ENCODE measurements at places on chromosomes 3 and 15. TPM values are rescaled to one million over a fixed set of nuclear protein-coding genes. Genes with fewer than 3 reads are reported as not detected.

- DNase-seq: peak; percentile 15
Observed at GRCh38 chr3:194287374-194287773, 63.8 kb downstream of the CPN2 start.

DNA sequence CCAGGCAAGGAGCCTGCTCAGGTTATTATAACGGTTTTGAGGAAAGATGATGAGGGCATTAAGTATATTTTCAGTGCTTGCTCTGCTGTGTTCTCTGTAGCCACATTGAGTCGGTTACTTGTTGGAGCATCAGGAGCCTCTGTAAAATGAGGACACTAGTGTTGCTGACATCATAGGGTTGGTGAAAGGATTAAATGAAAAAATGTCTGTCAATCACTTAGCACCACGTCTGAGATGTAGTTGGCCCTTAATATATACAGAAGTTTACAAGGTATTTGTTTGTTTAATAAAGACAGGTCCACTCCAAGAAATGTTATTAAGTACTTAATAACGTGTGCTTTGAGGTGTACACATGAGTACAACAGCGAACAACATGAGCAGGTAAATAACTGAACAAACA, 735 bp upstream of the SLC25A26 start:
- no peak for DNase-seq

GRCh38 chr15:101533371-101534140, 44.0 kb upstream of the PCSK6 start:
- DNase-seq: no peak

DNA sequence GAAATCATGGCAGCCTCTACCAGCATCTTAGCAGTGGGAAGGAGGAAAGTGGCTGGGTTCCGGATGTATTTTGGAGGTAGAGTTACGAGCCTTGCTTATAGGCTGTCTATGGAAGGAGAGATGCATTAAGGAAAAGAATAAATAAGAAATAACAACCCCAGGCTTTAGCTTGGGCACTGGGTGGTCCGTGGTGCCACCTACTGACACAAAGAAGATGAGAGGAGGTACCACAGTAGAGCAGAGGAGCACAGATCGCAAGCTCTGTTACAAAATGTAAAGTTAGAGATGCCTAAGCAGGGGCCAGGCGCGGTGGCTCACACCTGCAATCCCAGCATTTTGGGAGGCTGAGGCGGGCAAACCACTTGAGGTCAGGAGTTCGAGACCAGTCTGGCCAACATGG, 74.8 kb downstream of the TMEM39A start:
- DNase-seq: no peak

- no peak for DNase-seq
Observed at GRCh38 chr3:63538919-63539318, 113.6 kb upstream of the SNTN start.

GOLGA8O gene
- total RNA-seq: 0.39 TPM

CTXN2 gene
- total RNA-seq: not detected

- no peak for DNase-seq
Observed at GRCh38 chr3:171056528-171056927, 30.0 kb upstream of the SLC2A2 start.

KLHL6 gene
- total RNA-seq: 4.0 TPM

COL8A1 gene
- 14.2 TPM for total RNA-seq

ZIC1 gene
- not detected for total RNA-seq

GRCh38 chr15:38532728-38533127, 31.9 kb downstream of the RASGRP1 start:
- DNase-seq: no peak

HCLS1 gene
- 51.3 TPM for total RNA-seq

MAGI1 gene
- total RNA-seq: 9.5 TPM

MYLK gene
- 124 TPM for total RNA-seq

- DNase-seq: no peak
Observed at GRCh38 chr3:42708611-42709151, 6.1 kb upstream of the HHATL start.

- no peak for DNase-seq
Observed at GRCh38 chr3:79983118-79983517, 215.3 kb upstream of the ROBO1 start.

GPR62 gene
- total RNA-seq: 0.38 TPM

- DNase-seq: no peak
Observed at GRCh38 chr3:194102436-194102835, 33.5 kb upstream of the HES1 start.

PPM1L gene
- total RNA-seq: 11.5 TPM

DNA sequence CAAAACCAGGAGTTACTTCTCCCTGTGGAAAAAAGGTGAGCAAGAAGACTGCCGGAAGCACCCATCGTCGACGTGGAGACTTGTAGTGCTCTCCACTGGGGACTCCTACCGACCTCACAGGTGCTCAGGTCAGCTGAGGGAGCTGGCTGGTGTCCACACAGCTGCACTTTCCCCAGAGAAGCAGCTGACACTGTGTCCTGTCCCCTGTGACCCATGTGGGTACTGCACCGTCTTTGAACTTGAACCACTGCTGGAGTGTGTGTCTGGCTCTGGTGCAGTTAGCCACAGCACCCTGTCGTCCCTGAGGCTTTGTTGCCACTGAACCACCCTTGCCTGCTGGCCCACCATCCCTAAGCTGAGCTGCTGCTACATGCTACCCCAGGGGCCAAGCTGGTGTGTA, 270.8 kb downstream of the CACNA2D3 start:
- DNase-seq: no peak

- DNase-seq: no peak
Observed at GRCh38 chr3:136804813-136805212, 14.1 kb upstream of the SLC35G2 start.

DNA sequence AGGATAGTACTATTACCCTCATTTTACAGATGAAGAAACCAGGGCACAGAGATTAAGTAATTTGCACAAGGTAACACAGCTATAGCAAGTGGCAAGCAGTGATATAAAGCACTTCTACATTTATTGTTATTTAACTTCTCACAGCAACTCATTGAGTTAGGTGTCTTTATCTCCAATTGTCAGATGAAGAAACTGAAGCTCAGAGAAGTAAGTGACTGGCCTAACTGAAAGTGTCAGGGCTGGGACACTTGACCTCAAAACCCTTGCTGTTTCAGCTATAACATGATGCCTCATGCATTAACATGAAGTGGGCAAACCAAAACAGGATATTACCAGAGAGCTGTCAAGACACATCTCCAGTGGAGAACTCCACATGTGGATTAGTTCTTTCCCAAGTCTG, 65.8 kb upstream of the LEKR1 start:
- no peak for DNase-seq

DNA sequence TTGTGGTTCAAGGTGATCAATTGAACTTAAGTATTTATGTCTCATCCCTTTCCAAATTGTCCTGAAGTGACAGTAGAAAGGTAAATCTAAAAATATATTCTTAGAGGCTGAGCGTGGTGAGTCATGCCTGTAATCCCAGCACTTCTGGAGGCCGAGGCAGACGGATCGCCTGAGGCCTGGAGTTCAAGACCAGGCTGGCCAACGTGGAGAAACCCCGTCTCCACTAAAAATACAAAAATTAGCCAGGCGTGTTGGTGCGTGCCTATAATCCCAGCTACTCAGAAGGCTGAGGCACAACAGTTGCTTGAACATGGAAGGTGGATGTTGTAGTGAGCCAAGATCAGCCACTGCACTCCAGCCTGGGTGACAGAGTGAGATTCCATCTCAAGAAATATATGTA, 226.6 kb downstream of the DPH6 start:
- no peak for DNase-seq

DNA sequence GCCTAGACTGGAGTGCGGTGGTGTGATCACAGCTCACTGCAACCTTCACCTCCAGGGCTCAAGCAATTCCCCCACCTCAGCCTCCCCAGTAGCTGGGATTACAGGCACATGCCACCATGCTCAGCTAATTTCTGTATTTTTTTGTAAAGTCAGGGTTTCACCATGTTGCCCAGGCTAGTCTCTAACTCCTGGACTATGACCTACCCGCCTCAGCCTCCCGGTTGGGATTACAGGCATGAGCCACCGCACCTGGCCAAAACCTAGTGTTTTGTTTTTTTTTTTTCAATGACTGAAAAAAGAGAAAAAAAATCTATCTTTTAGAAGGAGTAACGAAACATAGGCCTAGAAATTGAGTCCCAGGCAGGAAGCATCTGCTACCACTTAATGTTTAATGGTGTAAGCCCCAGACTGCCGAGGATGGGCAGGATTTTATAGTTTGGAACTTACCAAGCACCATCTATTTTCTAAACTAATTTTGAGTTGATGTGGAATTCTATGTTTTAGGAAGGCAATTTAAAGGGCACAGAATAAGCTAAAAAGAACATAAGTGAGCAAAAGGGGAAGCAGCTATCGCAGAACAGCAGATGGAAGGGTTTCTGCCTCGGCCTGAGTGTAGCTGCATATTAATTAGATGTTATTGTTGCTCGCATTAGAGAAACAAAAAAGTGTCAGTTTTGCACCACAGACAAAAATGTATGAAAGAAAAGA, 24.2 kb upstream of the CA12 start:
- no peak for DNase-seq

GRCh38 chr3:122132949-122133540, 50.4 kb upstream of the CASR start:
- DNase-seq: no peak

GRCh38 chr15:82771789-82772607, 33.9 kb downstream of the FSD2 start:
- DNase-seq: no peak

GRCh38 chr15:35060591-35060990, 24.5 kb downstream of the NANOGP8 start:
- no peak for DNase-seq

CSK gene
- total RNA-seq: 47.9 TPM

SERPINI2 gene
- not detected for total RNA-seq

CDHR4 gene
- not detected for total RNA-seq

GRCh38 chr3:112973325-112974177, 1.4 kb downstream of the CD200R1 start:
- no peak for DNase-seq

GRCh38 chr15:101434032-101434920, 55.2 kb downstream of the PCSK6 start:
- DNase-seq: no peak

DNA sequence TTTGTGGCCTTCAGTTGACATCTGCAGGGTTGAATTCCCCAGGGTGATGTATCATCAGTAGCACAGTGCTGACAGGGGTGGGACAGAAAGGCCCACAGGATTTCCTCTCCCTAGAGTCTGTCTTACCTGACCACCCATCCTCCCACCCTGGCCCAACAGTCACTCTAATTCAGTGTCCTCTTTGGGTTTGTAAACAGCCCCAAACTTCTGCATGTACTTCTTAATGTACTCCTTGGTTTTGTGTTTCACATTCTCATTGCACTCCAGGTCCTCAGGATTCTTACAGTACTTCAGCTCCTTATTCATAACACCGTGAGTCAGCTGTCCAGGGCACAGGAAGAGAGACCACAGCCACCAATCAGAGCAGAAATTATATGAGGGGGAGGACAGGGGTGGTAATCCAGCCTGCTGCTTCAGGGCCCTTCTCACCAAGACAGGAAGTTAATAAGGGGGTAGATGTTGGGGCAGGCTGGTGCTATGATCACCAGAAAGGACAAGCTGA, 37.5 kb downstream of the NBEAL2 start:
- DNase-seq: no peak

DNA sequence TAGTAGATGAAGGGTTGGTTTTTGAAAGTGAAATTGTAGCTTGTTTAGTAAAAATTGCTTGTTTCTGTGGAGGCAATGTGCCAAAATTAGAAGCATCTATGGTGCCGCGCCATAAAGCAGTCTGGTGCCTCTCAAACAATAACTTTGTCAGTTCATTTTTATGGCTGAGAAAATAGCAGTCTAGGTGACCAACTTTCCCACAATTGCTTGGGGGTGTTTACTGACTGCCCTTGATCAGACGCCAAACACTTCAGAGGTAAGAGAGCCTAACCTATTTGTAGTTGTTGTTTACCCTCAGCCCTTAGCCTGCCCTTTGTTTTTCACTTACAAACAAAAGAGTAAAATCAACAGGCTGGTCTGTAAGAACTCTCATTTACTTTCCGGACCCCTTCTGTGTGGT, 174.5 kb downstream of the FNDC3B start:
- DNase-seq: no peak

ITPKA gene
- 16.0 TPM for total RNA-seq

EPB42 gene
- total RNA-seq: 0.45 TPM

GRCh38 chr3:18290157-18290556, 135.0 kb downstream of the SATB1 start:
- no peak for DNase-seq

MYO5C gene
- total RNA-seq: 10.7 TPM

JMJD7 gene
- 20.6 TPM for total RNA-seq

CCDC9B gene
- total RNA-seq: 27.4 TPM

GRCh38 chr3:12955651-12956315, 114.4 kb upstream of the RPL32 start:
- no peak for DNase-seq

DNA sequence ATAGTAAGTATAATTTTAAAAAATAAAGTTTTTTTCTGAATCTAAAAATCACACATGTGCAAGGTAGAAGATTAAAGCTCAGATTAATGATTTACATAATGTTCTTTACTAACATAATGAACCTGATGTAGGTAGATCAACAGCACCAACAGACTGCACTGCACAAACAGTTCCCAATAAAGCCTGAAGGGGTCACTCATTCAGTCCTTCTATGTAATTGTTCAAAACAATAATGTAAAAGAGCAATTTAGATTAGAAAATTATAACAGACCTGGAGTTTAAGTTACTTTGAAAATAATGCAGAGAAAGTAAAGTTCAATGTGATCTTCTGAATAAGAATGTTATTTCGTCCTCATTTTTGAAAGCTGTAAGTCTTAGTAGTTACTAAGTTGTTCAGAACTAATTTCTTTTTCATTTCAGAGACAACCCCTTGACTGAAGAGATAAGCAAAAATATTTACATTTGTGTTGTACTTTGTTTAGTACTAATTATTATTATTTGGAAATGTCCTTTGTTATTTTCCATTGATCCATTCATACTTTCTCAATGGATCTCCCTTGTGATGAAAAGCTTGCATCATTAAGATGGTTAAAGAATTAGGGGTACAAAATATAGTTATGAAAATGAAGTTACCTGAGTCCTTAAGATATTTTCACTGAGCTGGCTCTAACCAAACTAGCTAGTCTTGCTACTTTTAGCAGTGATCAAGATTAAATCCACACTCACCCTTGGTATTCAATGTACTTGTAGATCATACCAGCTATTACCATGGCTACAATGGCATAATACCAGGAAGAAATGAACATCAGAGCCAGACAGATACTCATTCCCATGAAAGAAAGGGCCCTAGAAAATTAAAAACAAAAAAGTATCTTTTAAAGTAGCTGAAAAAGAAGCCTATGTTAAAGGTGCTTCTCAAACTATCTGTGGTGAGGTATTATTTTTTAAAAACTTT, 16.8 kb downstream of the EMC4 start:
- no peak for DNase-seq

SCAMP5 gene
- 12.8 TPM for total RNA-seq
